ENCODE measurements at places on chromosomes 13 and 19.

GRCh38 chr19:47673426-47673825, 39.8 kb upstream of the EHD2 start:
- H3K27ac ChIP-seq: no peak overlapping the region
- no peak for DNase-seq
- peaks cover 2% of the 10 kb centered on the region for H3K36me3 ChIP-seq
- no peaks in the 10 kb centered on the region for H3K4me1 ChIP-seq

GRCh38 chr19:12230751-12231733, 63.6 kb downstream of the ZNF44 start:
- H3K4me1 ChIP-seq: no peaks in the 10 kb centered on the region
- no peak for DNase-seq
- H3K4me3 ChIP-seq: no peak overlapping the region

DNA sequence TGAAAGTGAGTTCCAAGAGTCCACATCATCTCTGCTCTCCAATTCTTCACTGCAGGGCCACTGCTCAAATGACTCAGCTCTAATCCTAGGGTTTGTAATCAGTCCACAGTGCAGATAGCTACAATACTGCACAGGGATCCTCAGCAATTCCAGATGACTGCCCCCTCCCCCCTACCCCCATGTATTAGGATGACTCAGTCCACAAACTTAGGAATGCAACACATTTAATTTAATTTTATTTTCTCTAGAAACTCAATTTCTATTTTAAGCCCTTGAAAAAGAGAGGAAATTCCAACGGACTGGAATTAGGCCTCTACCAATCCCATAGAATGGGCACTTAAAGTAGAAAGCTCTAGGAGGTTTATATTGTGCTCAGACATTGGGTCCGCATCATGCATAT, 173.8 kb upstream of the SOX21 start:
- H3K36me3 ChIP-seq: no peaks in the 10 kb centered on the region
- H3K4me1 ChIP-seq: no peaks in the 10 kb centered on the region
- no peak for DNase-seq
- no peak overlapping the region for H3K4me3 ChIP-seq
- no peak overlapping the region for H3K27ac ChIP-seq

- H3K4me3 ChIP-seq: no peak overlapping the region
- H3K27ac ChIP-seq: no peak overlapping the region
- H3K4me1 ChIP-seq: no peaks in the 10 kb centered on the region
- no peak for DNase-seq
Measured at GRCh38 chr13:82147526-82147925, 1734.7 kb downstream of the SLITRK1 start.

DNA sequence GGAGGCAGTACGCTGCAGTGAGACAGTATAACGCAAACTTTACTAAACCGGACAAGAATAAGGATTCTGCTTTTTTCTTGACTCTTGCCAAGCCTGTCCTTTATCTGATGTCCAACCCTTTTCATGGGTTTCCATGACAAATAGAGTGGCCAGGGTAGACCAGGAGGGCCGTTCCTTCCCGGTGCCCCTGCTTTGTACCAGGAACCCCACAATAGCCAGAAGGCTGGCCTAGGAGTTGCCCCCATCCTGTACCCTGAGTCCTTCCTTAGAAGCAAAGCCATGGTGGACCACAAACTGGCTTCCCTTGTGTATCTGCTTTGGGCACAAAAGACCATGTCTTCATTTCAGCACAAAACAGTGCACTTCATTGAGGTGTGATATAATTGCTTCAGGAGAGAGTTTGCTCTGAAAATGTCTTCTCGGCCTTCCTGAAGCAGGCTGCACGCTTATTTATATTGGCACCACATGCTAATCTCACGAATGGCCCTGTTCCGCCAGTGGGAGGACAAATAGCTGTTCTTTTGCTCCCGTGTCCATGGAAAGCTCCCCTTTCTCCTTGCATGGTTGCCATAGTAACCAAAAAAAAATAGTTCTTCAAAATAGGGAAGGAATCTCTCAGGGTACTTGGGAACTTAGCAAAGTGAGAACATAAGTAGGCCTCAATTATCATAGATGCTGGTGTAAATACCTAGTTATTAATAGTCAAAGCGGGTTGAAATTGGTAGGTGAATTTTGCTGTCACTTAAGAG, 222.1 kb downstream of the ZIC5 start:
- H3K36me3 ChIP-seq: no peaks in the 10 kb centered on the region
- peak; percentile 79 for DNase-seq
- H3K27ac ChIP-seq: no peak overlapping the region
- peaks cover 6% of the 10 kb centered on the region for H3K4me1 ChIP-seq

DNA sequence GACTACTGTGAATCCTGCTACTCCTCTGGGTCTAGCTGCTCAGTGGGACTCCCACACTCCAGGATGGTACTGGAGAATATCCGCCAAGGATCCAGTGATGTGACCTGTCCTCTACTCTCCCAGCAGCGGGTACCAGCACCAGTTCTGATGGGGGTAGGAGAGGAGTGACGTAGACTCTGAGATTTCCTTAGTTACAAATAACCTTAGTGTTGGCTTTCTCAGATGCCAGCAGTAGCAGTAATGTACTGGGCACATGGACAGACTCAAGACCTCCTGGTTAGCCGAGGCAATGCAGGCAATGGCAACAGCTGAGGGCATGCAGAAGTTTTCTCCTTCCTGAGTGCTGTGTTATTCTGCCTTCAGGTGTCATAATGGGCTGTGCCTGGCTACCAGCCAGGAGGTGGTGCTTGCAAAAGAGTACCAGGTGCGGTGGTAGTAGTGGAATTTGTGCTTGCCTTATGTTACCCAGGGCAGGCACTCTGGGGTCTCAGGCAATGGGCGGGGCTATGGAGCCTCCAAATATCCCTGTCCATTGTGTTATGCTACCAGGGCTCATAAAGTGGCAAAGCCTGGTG, 105.3 kb upstream of the KLF5 start:
- H3K4me1 ChIP-seq: no peaks in the 10 kb centered on the region
- H3K4me3 ChIP-seq: no peak overlapping the region
- H3K36me3 ChIP-seq: no peaks in the 10 kb centered on the region
- H3K27ac ChIP-seq: no peak overlapping the region
- no peaks in the 10 kb centered on the region for H3K27me3 ChIP-seq

DNA sequence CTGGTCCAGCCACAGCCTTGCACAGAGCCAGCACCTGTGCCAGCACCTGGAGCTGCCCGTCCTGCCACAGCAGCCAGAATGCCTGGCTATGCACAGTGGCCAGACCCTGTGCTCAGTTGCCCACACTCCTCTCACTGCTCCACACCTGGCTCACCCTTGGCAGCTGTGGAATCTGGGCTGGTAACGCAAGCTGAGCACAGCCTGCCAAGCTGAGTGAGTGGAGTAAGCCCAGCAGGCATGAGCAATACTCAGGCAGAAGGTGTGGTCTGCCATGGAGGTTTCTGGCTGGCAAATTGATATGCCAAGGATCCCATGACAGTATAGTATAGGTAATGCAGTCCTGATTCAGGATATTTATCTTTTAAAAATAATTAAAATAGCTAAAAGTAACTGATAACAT, 122.2 kb downstream of the PCDH9 start:
- H3K4me3 ChIP-seq: no peak overlapping the region
- H3K27me3 ChIP-seq: no peaks in the 10 kb centered on the region
- no peak overlapping the region for H3K27ac ChIP-seq
- H3K4me1 ChIP-seq: no peaks in the 10 kb centered on the region

DNA sequence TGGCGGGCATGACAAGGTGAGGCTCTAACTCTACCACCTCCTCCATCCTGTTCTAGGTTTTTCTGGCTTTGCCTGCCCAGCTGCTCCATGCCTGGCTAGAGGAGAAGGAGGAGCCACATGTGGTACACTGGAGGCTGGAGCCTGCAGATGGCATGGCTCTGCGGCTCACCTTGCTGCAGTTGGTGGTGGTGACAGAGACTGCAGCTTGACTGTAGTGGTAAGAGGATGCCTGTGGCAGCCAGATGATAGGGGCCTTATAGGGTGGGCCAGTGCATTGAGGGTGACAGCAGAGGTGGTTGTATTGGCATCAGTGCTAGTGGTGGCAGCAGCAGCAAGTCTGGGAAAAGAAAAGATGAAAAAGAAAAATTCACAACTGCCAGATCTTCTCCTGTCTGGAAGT, 146.2 kb downstream of the TNFRSF19 start:
- H3K27ac ChIP-seq: no peak overlapping the region
- no peaks in the 10 kb centered on the region for H3K36me3 ChIP-seq
- no peaks in the 10 kb centered on the region for H3K4me1 ChIP-seq
- H3K4me3 ChIP-seq: no peak overlapping the region

DNA sequence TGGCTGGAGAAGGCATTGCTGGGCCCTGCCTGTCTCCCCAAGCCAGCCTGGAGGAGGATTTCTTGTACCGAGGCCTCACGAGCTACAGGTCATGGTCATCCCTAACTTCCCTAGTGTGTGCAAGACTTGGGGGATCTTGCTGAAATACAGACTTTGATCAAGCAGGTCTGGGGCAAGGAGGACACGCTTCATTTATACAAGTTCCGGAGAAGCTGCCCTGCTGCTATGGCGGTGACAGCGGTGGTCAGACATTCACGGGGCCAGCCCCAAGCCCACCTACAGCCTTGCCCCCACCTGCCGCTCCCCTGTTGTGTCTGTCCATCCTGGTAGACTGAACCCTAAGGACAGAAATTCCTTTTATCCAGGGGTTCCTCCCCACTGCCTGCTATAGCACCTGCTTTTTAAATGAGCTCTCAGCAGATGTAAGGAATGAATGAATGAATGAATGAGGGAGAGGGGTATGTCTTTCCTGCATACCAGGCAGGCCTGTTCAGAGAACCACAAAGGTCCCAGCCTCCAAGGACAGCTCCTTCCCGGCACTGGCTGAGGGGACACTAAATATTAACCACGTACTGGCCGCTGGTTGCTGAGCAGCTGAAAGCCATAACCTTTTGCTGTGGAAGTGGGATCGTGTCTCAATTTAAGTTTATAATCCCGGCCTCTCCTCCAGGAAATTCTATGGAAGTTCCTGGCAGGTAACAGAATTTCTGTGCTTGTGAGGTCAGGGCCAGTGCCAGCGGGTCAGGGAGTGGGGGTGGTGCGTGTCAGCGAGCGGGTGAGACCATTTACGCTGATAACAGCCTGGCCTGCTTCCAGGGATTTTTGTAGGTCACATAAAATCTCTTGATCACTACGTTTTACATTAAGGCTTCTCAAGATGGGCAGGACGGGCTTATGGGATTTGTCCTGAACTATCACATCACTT, 27.1 kb downstream of the TSSK6 start:
- no peaks in the 10 kb centered on the region for H3K36me3 ChIP-seq
- H3K4me3 ChIP-seq: no peak overlapping the region
- H3K27me3 ChIP-seq: no peaks in the 10 kb centered on the region
- peak; percentile 63 for DNase-seq
- H3K27ac ChIP-seq: peak overlapping the region; percentile 22

- H3K27ac ChIP-seq: no peak overlapping the region
- no peak overlapping the region for H3K4me3 ChIP-seq
- no peaks in the 10 kb centered on the region for H3K27me3 ChIP-seq
- peaks cover 1% of the 10 kb centered on the region for H3K36me3 ChIP-seq
- H3K4me1 ChIP-seq: no peaks in the 10 kb centered on the region
- DNase-seq: peak; percentile 20
Measured at GRCh38 chr19:43847246-43847645, 20.1 kb downstream of the ZNF283 start.

GRCh38 chr13:110225609-110226574, 81.1 kb downstream of the COL4A1 start:
- H3K4me1 ChIP-seq: no peaks in the 10 kb centered on the region
- H3K36me3 ChIP-seq: no peaks in the 10 kb centered on the region
- H3K4me3 ChIP-seq: no peak overlapping the region
- H3K27me3 ChIP-seq: no peaks in the 10 kb centered on the region
- no peak overlapping the region for H3K27ac ChIP-seq

DNA sequence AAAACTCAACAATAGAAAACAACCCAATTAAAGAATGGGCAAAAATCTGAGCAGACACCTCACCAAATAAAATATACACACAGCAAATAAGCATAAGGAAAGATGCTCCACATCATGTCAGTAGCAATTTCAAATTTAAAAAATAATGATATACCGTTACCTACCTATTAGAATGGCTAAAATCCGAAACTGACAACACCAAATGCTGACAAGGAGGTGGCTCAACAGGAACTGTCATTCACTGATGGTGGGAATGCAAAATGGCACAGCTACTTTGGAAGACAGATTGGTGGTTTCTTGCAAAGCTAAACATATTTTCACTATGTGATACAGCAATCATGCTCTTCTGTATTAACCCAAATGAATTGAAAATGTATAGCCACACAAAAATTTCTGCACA, 9.1 kb downstream of the CYP2A13 start:
- DNase-seq: no peak
- H3K27me3 ChIP-seq: no peaks in the 10 kb centered on the region
- no peak overlapping the region for H3K27ac ChIP-seq
- H3K4me3 ChIP-seq: no peak overlapping the region
- no peaks in the 10 kb centered on the region for H3K36me3 ChIP-seq

GRCh38 chr13:95378603-95379002, 77.4 kb upstream of the ABCC4 start:
- no peak for DNase-seq
- H3K27me3 ChIP-seq: no peaks in the 10 kb centered on the region
- no peaks in the 10 kb centered on the region for H3K36me3 ChIP-seq
- H3K27ac ChIP-seq: no peak overlapping the region
- H3K4me3 ChIP-seq: no peak overlapping the region
- H3K4me1 ChIP-seq: no peaks in the 10 kb centered on the region

- H3K36me3 ChIP-seq: no peaks in the 10 kb centered on the region
- H3K4me3 ChIP-seq: no peak overlapping the region
- H3K27ac ChIP-seq: no peak overlapping the region
- H3K4me1 ChIP-seq: no peaks in the 10 kb centered on the region
- DNase-seq: no peak
Measured at GRCh38 chr13:113787694-113788093, 28.7 kb downstream of the TMEM255B start.

GRCh38 chr13:50467156-50468110, 376.1 kb downstream of the DLEU7 start:
- no peaks in the 10 kb centered on the region for H3K27me3 ChIP-seq
- H3K36me3 ChIP-seq: no peaks in the 10 kb centered on the region
- DNase-seq: no peak
- H3K4me1 ChIP-seq: no peaks in the 10 kb centered on the region
- H3K27ac ChIP-seq: no peak overlapping the region
- no peak overlapping the region for H3K4me3 ChIP-seq

DNA sequence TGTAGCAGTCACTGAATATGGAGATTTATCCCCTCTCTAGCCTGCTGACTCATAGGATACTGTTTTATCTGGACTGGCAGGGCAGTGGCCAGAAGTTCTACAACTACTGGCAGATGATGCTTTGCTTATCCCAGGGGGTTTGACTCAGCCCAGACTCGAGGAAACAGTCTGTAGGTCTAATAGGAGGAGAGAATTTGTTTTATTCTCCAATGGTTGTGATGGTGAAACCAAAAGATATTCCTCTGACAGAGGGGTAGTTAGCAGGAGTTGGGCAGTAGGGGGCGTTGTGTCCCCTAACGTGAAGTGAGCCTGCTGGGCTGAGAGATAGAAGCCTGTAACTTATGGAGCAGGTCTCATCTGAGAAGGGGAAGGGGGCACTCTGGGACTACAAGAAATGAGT, 74.9 kb downstream of the WTIP start:
- H3K4me3 ChIP-seq: no peak overlapping the region
- H3K36me3 ChIP-seq: no peaks in the 10 kb centered on the region

GRCh38 chr13:44649104-44649428, 72.9 kb upstream of the TSC22D1 start:
- DNase-seq: peak; percentile 94
- H3K36me3 ChIP-seq: no peaks in the 10 kb centered on the region
- no peaks in the 10 kb centered on the region for H3K27me3 ChIP-seq
- H3K4me1 ChIP-seq: peaks cover 7% of the 10 kb centered on the region

Measured in mesendoderm (in vitro differentiated cells).